Activated CD4-positive, alpha-beta T cell treated with anti-CD3 and anti-CD28 coated beads, Interleukin-10, Interleukin-2, amounts not matched to agents 100 ng/mL and 50 ng/mL, durations not matched to agents 16 hours and 8 hours (primary cell): ENCODE measurements at places on chromosomes 1 and 21.

DNA sequence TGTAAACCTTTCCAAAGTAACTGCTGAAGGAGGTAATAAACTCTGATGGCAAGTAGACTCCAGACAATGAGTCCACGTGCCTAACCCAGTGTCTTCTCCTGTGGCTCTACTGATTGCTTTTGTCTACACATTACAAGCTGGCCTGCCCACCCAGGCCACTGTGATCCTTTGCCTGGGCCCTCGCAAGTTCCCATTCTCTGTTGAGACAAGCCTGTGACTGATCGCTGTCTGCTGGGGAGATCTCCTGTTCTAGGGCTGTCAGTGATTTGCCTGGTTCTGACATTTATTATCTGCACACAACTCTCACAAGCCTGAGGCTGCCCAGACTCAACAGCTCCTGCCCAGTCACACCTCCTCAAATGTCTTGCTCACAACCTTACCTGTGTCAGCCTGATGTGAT is 81.4 kb downstream of the CYYR1 start:
- no peak for DNase-seq

DNA sequence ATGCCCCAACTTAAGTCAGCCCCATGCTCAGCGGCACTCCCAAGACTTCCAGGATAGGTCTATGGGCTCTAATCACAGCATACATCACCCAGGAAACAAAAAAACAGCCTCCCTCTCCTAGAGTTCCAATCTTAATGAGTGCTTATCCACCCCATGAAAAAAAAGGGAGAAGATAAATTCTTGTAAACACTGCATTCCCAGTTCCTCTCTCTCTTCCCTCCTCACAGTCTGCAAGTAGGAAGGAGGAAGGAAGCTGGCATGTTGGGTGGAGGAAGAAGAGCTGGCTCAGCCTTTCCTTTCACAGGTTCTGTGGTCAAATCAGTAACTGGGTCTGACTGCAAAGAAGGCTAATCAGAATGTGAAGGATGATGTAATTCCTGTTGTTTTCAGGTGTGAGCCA is 69.9 kb upstream of the ZC3H11B start:
- no peak for DNase-seq

DNA sequence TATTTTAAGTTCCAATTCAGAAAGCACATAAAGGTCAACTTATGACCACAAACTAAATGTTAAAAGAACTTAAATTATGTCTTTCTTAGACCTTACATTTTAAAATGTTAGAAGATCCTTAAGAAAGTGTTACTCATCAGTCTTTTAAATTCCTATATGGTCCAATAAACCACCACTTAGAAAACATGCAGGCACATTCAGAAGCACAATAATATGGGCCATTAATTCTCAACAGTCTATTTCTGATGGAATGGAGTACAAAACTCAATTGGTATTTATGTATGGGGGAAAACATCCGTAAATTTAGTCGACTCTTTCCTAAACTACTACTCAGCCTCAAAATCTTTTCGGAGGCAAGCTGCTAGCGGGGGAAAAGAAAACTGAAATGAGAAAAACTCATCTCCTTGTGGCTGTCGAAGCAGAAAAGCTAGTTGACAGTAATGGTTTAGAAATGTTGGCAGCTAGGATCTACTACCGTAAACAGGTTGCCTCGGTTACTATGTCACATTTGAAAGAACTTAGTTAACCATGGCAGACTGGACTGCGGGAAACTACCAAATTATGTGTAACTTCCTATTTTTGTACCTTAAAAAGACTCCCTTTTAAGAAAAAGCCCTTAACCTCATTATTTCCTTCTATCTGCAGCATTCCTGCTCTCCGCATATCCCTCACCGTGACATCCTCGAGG is 1.0 kb downstream of the TRMT1L start:
- peak; percentile 15 for DNase-seq

DNA sequence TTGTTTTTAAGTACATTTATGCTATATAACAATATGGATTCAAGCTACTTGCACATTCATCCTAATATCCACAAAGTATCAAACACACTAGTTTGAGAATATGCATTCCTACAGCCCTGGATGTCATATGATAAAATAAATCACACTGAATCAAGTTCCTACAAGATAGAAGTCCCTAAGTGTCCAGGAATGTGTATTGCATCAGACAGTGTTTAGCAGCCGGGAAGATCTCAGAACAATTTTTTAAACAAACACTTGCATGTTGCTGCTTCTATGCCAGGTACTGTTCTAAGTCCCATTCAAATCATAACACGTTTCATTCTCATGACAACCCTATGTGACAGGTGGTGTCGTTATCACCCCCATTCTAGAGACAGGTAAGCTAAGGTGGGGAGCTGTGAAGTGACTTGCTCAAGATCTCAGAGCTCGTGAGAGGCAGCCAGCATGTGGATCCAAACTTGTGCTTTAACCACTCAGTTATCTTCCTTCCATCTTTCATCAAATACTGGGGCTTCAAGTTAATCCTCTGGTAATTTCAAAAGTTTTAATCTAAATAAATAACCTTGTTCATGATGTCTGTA is 68.3 kb upstream of the KIF26B start:
- no peak for DNase-seq

- no peak for DNase-seq
Measured at GRCh38 chr1:147478521-147478920, 62.8 kb upstream of the BCL9 start.

DNA sequence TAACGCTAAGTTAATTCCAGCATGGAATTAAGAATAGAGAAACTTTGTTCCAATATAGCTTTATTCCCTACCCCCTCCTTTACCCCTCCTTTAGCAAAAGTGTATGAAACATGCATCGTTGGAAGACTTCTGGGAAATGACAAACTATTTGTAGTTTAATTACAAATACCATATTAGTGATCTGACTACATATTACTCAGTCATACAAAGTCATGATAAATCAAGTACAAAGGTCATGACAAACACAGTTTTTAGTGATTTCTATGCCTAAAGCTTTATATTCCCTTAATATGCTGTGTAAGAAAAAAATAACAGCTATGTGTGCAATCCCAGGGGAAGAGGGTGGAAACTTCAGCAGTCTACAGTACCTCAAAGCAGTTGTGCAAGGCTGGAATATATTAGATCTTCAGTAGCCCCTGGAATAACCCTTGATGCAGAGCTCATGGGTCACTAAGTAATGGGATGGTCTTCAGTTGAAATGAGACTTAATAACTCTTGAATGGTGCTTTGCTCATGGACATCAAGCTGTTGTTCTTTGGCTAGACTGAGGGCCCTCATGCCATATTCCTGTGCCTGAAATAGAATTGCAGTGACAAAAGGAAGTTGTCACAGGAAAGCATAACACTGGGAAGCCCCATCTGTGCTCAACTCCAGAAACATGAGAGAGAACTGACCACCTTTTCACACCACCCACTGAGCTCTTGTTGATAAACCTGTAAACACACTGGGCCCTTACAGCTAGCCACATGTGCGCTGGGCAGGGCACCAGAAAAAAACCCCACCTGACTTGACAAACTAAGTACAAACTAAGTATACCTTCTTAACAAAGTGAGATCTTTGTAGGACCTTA is 25.3 kb downstream of the ZMYND12 start:
- no peak for DNase-seq

- DNase-seq = peak; percentile 93
Measured at GRCh38 chr1:84853741-84854721, 39.0 kb downstream of the LPAR3 start.

DNA sequence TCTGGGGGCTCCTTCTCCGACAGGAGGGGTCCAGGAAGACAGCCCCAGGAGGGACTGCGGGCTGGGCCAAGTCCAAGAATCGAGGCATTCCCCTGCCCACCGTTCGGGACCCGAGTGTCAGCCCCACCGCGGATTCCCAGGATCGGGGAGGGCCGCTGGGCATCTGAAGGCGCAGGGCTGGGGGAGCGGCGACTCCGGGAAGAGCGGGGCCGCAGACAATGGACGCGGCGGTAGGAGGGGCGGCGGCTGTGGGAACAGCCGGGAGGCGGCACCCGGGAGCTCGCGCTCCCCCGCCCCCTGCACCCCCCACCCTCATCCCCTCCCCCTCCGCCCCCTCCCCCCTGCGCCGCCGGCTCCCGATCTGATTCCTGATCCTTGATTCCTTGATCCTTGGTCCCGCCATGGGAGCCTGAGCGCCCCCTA is at the start of gene VANGL2:
Gene VANGL2, plus strand, starts transcription at position 342 of the 423 bp plus-strand sequence. CDS start 15,274 bp downstream, outside the sequence.
- peak; percentile 23 for DNase-seq

- DNase-seq = no peak
Measured at GRCh38 chr1:15153184-15153841, at the start of gene TMEM51. Gene TMEM51, plus strand, starts transcription at chr1:15153747. Its CDS starts 61,341 bp downstream, at chr1:15215088.

- DNase-seq = no peak
Measured at GRCh38 chr1:208198236-208198635, 45.9 kb downstream of the PLXNA2 start.

GRCh38 chr1:973459-974292 is 7.4 kb downstream of the PLEKHN1 start:
- DNase-seq = no peak

DNA sequence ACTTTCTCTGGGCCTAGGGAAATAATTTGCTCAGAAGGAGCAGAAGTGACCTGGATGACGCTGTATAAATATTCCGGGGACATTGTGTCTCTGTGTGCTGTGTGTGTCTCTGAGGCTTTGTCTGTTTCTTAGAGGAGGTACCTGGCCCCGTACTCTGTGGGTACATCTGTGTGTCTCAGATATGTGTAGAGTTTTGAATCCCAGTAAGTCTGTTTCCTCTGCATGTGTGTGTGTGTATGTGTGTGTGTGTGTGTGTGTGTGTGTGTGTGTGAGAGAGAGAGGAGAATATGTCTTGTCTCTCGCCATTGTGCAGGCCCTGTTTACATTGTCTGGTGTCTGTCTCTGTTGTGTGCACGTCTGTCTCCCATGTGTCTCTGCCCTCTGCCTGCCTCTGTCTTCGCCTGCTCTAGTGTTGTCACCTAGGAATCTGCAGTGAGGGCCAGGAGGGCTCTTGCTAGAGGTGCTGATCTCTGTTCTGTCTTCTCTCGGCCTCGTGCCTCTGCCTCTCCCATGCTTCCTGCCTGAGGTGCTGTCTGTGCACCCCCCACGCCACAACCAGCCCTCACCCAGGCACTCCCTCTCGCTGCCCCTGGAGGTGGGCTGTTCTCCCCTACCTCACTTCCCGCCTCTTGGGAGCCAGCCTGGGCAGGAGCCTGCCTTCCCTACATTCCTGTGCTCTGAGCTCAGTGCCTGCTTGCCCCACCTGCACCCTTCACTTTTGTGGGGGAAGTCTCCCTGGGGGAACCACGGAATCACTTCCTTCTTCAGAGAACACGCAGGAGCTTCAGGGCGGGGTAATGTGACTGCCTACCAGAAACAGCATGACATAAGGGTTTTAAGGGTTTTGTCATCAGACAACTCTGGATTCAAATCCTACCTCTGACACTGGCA is 5.9 kb downstream of the MAP7D1 start:
- peak; percentile 46 for DNase-seq

DNA sequence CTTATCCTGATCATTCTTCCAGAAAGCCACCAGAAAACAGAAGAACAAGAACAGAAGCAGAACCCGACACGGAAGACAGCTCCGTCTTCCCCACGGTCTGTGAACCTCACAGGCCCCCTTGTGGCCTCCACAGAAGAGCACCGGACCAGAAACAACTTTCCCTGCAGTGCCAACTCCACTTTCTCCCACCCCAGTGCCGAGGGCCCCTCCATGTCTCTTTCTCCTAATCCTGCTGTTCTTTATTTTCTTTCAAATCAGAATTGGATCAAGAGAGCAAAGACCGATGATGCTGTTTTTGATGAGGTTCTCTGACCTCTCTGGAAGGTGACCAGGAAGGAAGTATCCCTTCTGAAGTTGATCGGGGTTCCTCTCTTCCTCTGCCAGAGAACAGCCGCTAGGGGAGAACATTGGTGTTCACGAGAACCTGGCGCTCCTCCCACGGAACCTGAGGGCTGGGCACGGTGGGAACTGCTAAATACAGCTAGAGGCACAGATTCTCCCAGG is 58.9 kb upstream of the CTTNBP2NL start:
- DNase-seq = peak; percentile 15

DNA sequence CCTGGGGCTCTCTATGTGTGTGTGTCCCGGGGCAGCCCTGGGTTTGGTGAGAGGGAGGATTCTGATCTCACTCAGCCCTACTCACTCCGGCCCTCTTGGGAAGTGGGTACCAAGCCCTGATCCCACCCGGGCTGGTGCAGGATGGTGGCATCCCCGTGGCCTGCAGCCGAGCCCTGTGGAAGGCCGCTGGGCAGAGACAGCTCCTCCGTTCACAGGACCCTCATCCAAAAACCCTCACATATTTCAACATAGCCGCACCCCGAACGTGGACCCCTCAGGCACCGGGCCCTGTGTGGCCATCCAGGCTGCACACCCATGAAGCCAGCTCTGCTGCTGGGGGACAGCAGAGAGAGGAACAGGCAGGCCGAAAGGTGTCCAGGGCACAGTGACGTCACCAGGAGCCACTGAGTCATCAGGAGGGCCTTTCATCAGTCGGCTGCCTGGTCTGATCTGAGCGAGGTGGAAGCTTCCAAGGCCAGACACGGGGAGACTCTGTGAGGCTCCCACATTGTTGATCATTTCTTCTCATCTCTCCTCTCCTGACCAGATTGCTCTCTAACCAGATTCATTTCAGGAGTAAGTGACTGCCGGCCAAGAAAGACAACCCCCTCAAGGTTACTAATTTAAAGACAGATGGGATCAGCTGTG is 16.2 kb upstream of the GPR157 start:
- DNase-seq = peak; percentile 41

DNA sequence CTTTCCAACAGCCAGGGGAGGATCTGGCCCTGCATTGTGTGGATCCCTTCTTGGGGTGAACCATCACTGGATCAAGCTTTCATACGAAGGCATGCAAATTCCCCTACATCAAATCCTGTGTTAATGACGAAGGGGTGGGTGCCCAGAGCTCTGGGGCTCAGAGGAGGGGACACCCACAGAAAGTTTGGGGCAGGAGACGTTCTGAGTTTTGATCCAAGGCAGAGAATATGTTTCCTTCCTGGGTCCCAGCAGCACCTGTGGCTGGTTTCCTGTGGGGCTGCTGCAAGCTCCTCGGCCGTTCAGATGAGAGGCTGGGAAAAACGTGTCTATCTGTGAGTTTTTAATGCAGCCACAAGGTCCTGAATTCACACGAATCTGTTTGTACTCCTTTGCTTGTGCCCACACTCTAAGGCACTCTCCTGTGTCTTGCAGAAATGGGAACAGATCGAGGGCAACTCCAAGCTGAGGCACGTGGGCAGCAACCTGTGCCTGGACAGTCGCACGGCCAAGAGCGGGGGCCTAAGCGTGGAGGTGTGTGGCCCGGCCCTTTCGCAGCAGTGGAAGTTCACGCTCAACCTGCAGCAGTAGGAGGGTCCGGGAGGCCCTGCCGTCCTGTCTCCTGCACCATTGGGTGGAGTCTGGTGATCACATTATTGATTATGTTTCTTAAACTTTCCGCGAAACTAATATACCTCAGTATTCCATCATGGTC is 147.1 kb downstream of the PGBD5 start:
- no peak for DNase-seq

DNA sequence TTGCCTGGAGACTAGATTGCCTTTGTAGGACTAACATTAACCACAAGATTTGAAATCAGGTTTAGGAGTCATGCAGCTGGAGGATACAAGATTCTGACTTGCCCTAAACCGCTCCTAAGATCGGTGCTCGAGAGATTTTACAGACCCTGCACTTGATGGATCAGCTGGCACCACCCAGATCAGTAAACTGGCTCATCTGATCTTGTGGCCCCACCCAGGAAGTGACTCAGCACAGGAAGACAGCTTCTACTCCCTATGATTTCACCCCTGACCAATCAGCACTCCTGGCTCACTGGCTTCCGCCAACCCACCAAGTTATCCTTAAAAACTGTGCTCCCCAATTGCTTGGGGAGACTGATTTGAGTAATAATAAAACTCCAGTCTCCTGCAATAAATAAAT is 876 bp upstream of the CATSPERE start:
- DNase-seq = peak; percentile 37
